Neural crest cell (in vitro differentiated cells): ENCODE measurements at places on chromosomes 1 and 21. TPM values are rescaled to one million over a fixed set of nuclear protein-coding genes. Genes with fewer than 3 reads are reported as not detected.

DNA sequence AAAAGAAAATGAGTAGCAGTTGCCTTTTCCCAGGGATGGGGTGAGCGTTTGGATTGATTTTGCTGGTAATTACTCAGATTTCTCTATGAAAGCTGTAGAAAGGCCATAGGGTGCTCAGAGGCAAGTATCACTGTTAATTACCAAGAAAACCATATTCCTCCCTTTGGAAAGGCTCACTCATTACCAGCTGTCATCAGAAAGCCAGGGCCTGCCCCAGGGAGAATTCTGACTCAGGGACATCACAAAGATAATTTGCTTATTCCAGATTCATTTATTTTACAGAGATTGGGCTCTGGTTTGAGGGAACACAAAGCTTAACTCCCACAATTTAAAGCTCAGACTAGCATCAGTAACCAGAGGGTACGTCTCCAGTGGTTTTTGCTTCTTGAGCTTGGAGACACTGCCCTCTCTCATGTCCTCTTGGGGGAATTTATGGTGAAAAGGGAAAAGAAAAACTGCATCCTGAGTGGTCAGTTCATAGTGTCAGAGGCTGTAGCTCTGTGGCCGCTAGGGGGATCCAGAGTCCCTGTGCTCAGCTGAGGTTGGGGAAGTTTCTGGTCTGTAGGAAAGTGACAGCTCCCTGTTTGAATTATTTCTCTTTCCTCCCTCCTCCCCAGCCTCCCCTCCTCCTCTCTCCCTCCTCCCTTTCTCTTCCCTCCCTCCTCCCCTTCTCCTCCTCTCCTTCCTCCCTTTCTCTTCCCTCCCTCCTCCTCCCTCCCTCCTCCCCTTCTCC is 204.3 kb downstream of the KCNJ6 start:
- peak; percentile 79 for DNase-seq

DNA sequence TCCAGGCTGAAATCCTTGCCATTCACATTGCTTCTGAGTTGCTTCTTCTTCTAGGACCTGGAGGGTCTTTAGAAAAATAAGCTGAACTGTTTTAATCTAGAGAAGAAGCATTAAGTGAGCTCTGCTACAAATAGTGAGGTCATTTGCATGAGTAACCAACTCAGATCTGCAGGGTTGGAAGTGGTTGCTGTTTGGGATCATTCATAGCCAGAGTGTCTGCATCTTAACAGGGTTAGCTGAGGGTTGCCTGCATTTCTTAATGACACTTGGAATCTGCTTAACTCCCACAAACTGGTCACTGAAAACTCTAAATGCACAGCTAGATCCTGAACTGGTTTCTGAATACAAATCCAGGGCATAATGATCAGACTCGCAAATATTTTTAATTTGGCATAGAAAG is 9.9 kb downstream of the CNIH3 start:
- no peak for DNase-seq

GRCh38 chr1:170424346-170424745 is 107.6 kb upstream of the GORAB start:
- no peak for DNase-seq

- no peak for DNase-seq
Measured at GRCh38 chr1:105556266-105556665, 1500.2 kb upstream of the PRMT6 start.

DNA sequence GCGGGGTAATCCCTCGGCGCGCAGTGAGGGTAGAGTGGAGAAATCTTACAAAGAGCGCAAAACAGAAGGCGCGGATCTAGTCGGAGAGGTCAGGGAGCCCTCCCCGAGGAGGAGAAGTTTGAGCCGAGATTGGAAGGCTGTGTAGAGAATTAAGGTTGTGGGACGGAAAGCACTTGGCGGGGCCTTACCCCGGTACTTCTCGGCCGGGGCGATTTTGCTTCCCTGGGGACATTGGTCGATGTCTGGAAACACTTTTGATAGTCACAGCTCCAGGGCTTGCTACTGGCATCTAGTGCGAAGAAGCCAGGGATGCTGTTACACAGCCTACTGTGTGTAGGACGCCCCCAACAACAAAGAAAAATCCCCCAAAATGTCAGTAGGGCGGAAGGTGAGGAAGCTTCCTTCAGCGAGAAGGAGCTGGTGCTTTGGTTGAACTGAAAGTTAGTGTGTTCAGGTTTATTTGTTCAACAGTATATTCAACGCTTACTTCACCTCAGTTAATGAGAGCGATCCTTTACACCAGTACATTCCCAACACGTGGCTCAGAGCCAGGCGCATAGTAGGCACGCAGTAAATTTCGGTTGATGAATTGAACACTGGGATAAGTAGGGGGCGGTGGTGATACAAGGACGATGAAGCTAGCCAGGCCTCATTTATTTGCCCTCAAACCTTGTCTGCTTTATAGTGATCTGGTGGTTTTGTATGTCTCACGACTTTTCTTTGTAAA is 807 bp downstream of the CEP85 start:
- no peak for DNase-seq

The PAPPA2 gene
- total RNA-seq: 0.48 and 0.79 TPM in 2 replicates

GRCh38 chr1:32122151-32122550 is 14.3 kb downstream of the KPNA6 start:
- DNase-seq: no peak

- DNase-seq: no peak
Measured at GRCh38 chr1:228083871-228084278, 1.4 kb downstream of the ARF1 start.

- DNase-seq: no peak
Measured at GRCh38 chr1:194060481-194060880, 874.1 kb upstream of the B3GALT2 start.

The FCRL1 gene
- total RNA-seq: not detected in 2 replicates

DNA sequence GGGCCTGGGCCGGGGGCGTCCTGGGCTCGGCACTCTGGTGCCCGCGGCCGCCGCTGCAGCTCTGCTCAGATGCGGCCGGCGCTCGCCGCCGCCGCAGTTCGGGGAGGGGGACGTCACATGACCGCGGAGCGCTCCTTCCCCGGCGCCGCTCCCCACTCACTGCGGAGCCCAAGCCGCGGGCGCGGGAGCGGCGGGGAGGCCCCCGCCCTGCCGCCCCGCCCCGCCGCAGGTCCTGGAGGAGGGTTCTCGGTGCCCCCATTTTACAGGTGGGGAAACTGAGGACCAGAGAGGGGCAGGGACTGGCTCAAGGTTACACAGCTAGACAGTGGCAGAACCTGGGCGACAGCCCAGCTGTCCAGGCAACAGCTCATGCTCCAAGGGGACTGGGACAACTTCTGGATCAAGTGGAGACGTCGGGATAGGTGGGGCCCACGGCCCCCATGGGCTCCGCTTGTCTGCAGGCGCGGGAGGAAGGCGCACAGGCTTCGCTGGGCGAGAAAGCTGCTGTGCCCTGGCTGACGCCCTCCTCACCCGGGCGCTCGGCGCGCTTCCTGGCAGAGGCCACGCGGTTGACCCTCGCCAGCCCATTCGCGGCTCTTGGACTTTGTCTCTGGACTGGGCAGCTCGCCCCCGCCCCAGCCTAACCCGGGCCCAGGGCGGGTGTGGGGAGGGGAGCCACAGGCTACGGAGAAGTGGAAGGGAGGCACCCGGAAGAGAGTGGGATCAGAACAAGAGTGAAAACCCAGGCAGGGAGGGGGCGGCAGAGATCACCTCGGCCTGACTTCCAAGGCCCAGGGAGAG is at the start of gene RAP1GAP:
Gene RAP1GAP (minus strand): TSS at position 100 of the 801 bp plus-strand sequence. CDS start 49,325 bp downstream, outside the sequence.
- no peak for DNase-seq

DNA sequence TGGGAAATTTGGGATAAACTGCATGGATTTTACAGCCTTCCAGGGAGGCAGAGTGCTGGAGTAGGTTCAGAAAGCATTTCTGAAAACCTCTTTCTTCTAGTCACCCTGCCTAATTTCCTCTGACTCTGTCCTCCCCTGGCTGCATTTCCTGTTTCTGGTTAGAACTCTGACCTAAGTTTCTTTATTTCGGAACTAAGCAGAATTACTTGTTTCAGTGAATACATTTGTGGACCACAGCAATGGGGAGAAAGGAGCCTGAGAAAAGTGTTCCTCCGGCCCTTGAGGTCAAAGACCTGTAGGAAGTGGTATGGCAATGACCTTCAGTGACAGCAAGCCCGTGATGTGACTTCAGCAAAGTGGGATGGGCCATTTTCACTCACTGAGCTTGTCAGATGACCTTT is 173.4 kb upstream of the RUNX1 start:
- DNase-seq: no peak

- DNase-seq: no peak
Measured at GRCh38 chr1:89064632-89065031, 376 bp downstream of the GBP1 start.

GRCh38 chr1:28326984-28327383 is 1.9 kb upstream of the MED18 start:
- no peak for DNase-seq

The SPRR2E gene
- total RNA-seq: not detected in 2 replicates

GRCh38 chr1:6476483-6476882 is 10.5 kb upstream of the TNFRSF25 start:
- DNase-seq: no peak

GRCh38 chr1:203554071-203554470 is 60.1 kb downstream of the OPTC start:
- DNase-seq: no peak

DNA sequence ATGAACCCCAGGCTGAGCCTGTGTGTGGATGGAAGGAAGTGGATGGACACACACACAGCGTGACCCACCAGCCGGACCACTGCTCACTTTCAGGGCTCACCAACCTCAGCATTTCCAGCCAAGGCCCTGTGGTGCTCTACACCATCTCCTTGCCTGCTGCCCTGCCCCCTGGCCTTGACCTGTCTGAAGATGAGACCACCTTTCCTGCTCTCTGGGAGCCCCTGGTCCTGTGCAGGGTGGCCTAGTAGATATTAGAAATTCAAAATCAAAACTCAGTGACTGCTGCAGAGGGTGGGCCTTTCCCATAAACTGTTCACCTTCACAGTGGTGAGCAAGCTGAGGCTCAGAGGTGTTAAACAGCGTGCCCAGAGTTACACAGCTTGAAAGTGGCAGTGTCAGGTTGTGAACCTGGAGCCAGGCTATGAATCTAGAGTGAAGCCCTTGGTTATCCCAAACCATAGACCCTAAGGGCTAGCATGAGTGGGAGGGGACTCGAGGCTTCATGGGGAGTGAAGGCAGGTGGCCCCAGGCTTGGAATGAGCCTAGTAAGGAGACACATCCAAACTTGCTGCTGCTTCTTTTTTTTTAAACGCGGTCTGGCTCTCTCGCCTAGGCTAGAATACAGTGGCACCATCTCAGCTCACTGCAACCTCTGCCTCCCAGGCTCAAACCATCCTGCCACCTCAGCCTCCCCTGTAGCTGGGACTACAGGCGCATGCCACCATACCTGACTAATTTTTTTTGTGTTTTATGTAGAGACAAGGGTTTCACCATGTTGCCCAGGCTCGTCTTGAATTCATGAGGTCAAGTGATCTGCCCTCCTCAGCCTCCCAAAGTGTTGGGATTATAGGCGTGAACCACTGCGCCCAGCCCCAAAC is 41.5 kb downstream of the MAN1C1 start:
- no peak for DNase-seq

DNA sequence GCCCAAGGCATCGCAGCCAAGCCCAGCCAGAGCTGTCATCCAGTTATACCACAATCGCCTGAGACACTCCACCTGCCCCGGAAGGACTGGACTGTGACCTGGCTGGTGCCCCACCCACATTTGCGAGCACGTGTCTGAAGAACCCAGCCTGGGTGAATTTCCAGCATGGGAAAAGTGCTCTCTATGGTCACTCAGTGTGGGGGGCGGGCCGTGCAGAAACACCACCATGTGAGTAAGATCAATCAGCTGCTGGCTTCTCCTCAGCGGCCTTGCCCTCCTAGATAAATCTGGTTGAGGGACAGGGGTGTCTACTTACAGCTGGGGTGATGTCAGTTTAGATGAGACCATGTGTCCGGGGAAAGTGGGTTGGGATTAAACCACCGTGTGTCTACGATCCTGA is 44.8 kb downstream of the URB1 start:
- no peak for DNase-seq

DNA sequence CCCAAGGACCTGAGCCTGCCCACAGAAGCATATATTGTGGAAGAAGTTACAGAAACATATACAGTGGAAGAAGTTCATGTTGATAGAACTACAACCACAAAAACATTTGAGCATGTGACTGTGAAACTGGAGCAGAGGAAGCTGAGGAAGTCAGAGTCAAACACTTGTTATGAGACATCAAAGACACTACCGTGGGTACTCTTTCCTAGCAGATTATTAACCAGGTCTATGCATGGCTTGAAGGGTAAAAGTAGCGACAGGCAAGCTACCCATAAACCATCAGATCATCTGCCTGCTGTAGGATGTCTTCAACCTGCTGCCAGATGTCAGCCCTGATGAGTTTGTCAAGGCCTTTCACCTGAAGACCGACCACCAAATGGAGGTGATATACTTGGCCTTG is 35.8 kb downstream of the IVNS1ABP start:
- DNase-seq: no peak

GRCh38 chr1:192476802-192477298 is 98.7 kb upstream of the RGS1 start:
- DNase-seq: no peak

The SLC9C2 gene
- 0.12 TPM in 1 of 2 replicates, not detected in the other for total RNA-seq

The AGMAT gene
- total RNA-seq: 1.2 and 1.4 TPM in 2 replicates

DNA sequence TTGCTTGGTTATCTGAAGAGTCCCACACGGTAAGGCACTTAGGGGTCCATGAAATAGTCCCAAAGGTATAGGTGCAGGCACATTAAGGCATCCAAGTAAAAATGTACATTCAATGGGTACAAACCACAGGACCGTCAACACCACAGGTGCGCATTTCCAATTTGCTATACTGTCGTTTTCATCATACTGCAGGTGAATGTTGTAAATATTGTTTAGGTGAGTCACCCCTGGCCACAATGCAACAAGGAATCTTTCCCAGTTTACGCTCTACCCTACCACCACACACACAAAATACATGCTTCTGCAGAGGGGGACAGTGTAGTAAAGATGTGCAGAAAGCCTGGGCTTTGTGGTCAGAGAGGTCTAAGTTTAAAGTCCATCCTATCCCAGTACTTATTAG is 13.7 kb downstream of the CADM3 start:
- DNase-seq: no peak

The CHAF1B gene
- total RNA-seq: 30.3 and 32.3 TPM in 2 replicates

DNA sequence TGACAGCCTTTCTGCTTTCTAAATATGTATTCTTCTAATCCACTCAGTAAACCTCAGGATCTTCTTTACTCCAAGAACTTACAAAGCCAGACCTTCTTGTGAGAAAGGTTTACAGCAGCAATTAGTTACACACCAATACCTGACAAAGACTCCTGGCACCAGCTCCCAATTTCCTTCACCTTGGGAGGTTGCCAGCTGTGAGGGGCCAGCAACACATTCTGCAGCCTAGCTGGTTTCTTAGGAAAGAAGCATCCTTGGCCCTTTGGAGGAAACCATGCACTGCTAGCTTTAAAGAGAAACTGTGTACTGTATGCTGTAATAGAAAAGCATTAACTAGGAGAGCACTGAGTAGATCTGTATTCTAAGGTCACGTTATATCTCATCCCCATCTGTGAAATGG is 10.8 kb downstream of the FYB2 start:
- DNase-seq: no peak

DNA sequence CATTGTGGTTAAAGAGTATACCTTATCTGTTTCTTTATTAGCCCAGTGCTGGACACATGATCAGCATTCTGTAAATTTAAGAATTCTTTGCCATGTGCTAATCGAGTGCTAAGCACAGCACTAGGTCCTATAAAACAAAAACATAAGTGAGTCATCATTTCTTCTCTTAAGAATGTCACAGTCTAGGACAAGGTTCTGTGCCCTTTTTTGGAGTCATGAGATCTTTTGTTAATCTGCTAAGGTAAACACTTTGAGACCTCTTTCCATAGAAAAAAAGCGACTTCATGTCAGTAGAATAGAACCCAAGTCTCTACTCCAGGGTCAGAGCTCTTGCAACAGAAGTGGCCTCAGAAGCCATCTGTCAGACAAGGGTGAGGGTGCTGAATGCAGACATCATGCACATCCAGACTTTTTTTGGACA is 70.0 kb upstream of the NFIA start:
- DNase-seq: no peak

The RNU11 gene
- not detected in 2 replicates for total RNA-seq

The LPAR3 gene
- 1.2 and 1.3 TPM in 2 replicates for total RNA-seq
